Renal cortical epithelial cell (primary cell): ENCODE measurements at places on chromosomes 7 and 10.

GRCh38 chr7:117023325-117023854, 70.1 kb downstream of the ST7 start:
- DNase-seq, result no peak

GRCh38 chr7:2109936-2110609, 122.7 kb downstream of the MAD1L1 start:
- peak; percentile 94 for DNase-seq

- no peak for DNase-seq
These were observed 147.2 kb downstream of the DYNC1I1 start for GRCh38 chr7:95919556-95919955.

- no peak for DNase-seq
These were observed 6.3 kb upstream of the SLC13A4 start for GRCh38 chr7:135734343-135734689.

DNA sequence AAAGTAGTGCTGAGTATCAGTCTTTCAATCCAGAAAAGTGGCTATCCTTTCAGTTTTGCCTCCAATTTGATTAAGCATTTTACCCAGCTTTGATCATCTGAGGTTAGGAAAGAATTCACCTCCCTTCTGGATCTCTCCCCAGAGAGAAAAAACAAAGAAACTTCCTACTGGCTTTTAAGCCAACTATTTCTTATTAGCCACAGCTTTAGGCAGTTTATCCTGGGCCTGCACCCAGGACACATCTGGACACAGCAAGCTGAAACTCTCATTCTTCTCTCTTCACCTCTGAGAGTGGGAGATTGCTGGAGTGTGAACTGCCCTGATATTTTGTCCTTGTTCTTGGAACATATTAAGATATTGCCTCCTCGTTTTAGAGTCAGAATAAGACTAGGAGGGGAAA, 43.5 kb upstream of the LSM8 start:
- DNase-seq, result no peak

- no peak for DNase-seq
These were observed 6.1 kb downstream of the ENTPD1 start for GRCh38 chr10:95761939-95762492.

GRCh38 chr7:3937146-3937545, 636.1 kb downstream of the SDK1 start:
- no peak for DNase-seq

DNA sequence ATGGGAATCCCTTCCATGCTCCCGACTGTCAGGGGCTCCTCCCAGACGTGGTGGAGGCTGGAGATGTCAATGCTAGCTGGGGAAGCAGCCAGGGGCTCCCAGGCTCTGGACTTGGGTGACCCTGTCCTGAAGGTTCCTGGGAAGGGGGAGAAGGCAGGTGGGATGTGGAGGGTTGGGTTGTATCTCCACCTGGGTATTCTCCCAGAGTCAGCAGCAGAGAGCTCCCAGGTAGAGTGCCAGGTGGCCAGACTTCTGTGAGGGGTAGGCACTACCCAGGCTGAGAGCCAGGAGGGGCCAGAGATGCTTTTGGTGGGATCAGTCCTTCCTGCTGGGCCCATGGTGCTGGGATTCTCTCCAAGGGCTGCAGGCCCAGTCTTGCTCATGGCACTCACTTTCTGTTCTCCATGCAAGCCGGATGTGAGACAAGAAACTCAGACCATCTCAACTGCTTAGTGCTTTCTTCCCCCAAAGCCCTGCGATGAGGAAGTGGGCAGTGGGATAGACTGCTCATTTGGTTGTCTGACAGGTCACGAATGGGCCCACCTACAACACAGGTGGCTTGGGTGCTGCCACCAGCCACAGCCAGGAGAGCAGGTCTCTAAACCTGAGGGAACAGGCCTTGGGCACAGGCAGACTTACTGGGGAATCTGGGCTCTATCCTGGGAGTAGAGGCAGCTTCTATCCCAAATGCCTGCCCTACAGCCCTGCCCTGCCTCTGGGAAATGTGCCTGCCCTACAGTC, 52.5 kb upstream of the CAMK2B start:
- DNase-seq, result no peak

- no peak for DNase-seq
These were observed 5.2 kb downstream of the CHN2 start for GRCh38 chr7:29199776-29200175.

GRCh38 chr7:44967571-44968446, 11.0 kb downstream of the MYO1G start:
- DNase-seq, result no peak

GRCh38 chr7:82131215-82131614, 312.4 kb downstream of the CACNA2D1 start:
- no peak for DNase-seq

GRCh38 chr7:117424090-117424829, 3.0 kb downstream of the ASZ1 start:
- no peak for DNase-seq
